ENCODE measurements at places on chromosomes 3 and 15. TPM values are rescaled to one million over a fixed set of nuclear protein-coding genes. Genes with fewer than 3 reads are reported as not detected.

DNA sequence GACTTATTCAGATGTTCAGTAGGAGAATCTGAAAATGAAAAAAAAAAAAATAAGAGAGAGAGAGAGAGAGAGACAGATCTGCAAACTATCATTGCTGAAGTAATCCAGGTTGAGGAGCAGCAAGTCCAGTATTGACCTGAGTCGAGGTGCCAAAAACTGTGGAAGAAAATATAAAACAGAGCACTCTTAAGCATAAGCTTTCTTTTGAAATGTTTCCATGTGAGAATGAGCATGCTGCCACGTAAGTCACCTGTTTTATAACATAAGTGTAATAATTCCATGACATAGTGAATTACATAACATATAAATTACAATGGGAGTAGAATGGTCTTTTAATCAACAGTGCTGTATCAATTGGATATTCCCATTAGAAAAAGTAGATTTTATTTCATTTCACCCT lies 218.2 kb downstream of the BCHE start:
- DNase-seq, result no peak
- H3K27me3 ChIP-seq, result no peaks in the 10 kb centered on the region
- no peaks in the 10 kb centered on the region for H3K4me1 ChIP-seq
- H3K36me3 ChIP-seq, result no peaks in the 10 kb centered on the region

- H3K4me3 ChIP-seq, result no peak overlapping the region
- peak overlapping the region; percentile 66 for H3K27ac ChIP-seq
- DNase-seq, result peak; percentile 87
- no peaks in the 10 kb centered on the region for H3K27me3 ChIP-seq
- peaks cover 11% of the 10 kb centered on the region for H3K36me3 ChIP-seq
Measured at GRCh38 chr3:10224794-10225665, 23.2 kb upstream of the TATDN2 start.

- no peak overlapping the region for H3K27ac ChIP-seq
- H3K27me3 ChIP-seq, result peaks cover 1% of the 10 kb centered on the region
- H3K4me1 ChIP-seq, result peaks cover 4% of the 10 kb centered on the region
- DNase-seq, result no peak
Measured at GRCh38 chr15:68499620-68500312, 67.8 kb upstream of the ITGA11 start.

DNA sequence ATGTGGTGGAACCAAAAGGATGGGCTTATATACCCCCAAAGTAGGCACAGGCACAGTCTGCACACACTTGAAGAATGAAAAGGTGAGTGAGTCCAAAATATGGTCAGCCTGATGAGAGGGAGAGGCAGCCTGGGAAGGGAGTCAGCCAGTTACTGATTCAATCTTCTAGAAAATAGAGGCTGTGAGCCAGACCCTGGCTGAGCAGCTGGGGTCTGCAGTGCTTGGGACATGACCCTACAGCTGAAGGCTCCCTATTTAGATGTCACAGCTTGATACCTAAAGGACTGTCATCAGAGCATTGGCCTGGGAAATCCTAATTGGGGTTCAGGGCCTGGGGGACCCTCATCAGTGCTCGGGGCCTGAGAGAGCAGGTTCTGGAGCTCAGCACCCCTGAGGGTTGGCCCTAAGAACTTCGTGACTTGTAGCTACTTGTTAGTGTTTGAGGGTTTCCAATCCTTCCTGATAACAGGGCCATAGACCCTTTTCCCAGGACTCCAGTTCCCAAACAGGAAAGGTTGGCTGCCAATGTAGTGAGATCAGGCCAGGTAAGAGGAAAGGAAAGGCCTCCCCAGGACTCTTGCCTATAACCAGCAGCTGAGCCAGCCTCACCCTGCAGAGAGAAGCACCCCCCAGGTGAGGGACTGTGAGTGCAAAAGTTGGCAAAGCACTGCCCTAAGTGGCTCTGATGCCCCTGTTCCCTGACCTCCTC lies 54.7 kb upstream of the SLCO2A1 start:
- no peaks in the 10 kb centered on the region for H3K4me1 ChIP-seq
- H3K27me3 ChIP-seq, result no peaks in the 10 kb centered on the region
- no peak overlapping the region for H3K27ac ChIP-seq
- H3K36me3 ChIP-seq, result no peaks in the 10 kb centered on the region
- DNase-seq, result no peak
- H3K4me3 ChIP-seq, result no peak overlapping the region

DNA sequence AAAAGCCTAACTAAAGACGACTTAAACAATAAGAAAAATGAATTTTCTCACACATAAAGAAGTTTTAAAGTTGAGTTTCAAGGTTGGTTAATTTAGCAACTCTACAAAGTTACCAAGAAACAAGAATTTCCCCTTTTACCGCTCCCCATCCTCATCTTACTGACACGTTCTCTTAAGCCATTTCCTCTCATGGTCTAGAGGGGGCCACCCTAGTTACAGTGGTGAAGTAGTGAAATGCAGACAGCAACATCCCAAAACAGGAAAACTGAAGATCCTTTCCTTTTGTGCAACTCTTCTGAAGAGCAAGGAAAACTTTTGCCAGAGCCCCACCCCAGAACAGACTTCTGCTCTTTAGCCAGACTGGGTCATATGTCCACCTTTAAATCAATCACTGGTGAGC lies 17.3 kb upstream of the SOX14 start:
- H3K36me3 ChIP-seq, result no peaks in the 10 kb centered on the region
- H3K4me1 ChIP-seq, result no peaks in the 10 kb centered on the region
- H3K27ac ChIP-seq, result no peak overlapping the region
- H3K4me3 ChIP-seq, result no peak overlapping the region
- DNase-seq, result no peak

DNA sequence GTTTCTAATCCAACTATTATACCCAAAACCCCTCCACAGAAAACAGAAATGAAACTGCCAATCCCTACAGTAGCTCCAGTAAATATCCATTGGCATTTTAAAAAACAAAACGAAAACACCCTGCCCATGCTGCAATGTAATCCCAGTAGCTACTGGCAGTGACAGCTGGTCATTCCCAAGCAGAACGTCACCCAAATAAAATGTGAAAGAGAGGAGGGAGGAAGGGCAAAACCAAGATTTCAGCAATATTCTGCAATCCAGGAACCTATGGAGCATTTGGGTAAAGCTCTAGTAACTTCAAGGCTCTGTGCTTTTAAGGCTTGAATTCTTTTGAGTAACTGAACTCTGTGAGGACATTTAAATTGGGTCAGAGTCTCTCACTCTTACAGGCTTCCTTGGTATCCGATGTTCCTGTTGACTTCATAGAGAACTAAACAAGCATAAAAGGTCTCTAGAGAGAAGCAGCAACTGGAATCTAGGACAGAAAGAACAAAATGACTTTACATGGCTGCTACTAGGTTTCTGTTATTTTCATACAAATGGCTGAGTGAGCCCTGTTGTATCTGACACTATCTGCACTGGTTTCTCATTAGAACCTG lies 136.2 kb downstream of the TNIK start:
- no peaks in the 10 kb centered on the region for H3K36me3 ChIP-seq
- peaks cover 30% of the 10 kb centered on the region for H3K4me1 ChIP-seq
- DNase-seq, result no peak
- H3K27ac ChIP-seq, result no peak overlapping the region
- H3K4me3 ChIP-seq, result no peak overlapping the region
- no peaks in the 10 kb centered on the region for H3K27me3 ChIP-seq

DNA sequence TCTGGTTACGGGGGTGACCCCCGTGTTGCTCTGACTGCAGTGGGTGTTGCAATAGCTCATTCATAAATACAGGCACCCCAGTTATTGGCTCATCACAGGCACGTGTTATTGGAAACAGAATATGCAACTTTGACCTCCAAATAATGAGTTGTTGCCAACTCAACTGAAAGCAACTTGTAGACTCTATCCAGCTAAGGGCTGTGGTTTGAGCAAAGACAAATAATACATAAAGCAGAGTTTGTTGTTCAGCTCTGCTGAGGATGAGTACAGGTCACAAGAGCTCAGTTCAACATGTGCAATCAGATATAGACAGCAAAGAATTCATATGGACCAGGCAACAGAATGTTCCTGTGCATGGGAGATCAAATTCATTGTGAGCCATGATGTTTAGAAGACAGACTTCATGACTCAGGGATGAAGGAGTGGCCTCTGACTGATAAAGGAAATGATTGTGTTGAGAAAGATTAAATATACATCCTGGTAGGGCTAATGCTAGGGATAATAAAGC lies 87.6 kb upstream of the LRIG1 start:
- no peak overlapping the region for H3K4me3 ChIP-seq
- peaks cover 3% of the 10 kb centered on the region for H3K4me1 ChIP-seq
- H3K36me3 ChIP-seq, result no peaks in the 10 kb centered on the region
- DNase-seq, result no peak
- no peak overlapping the region for H3K27ac ChIP-seq

- peaks cover 63% of the 10 kb centered on the region for H3K36me3 ChIP-seq
- no peak overlapping the region for H3K4me3 ChIP-seq
- H3K27me3 ChIP-seq, result no peaks in the 10 kb centered on the region
Measured at GRCh38 chr3:73009750-73010149, 13.1 kb downstream of the PPP4R2 start.

GRCh38 chr3:132154619-132155018 lies 119.8 kb upstream of the CPNE4 start:
- no peak overlapping the region for H3K27ac ChIP-seq
- H3K27me3 ChIP-seq, result peaks cover 2% of the 10 kb centered on the region
- DNase-seq, result no peak
- H3K4me1 ChIP-seq, result no peaks in the 10 kb centered on the region
- no peaks in the 10 kb centered on the region for H3K36me3 ChIP-seq
- H3K4me3 ChIP-seq, result no peak overlapping the region

GRCh38 chr3:146972726-146973125 lies 367.6 kb upstream of the PLSCR5 start:
- H3K36me3 ChIP-seq, result no peaks in the 10 kb centered on the region
- no peak for DNase-seq
- no peak overlapping the region for H3K4me3 ChIP-seq

GRCh38 chr3:34157491-34157890 lies 359.1 kb downstream of the PDCD6IP start:
- H3K4me1 ChIP-seq, result no peaks in the 10 kb centered on the region
- H3K36me3 ChIP-seq, result no peaks in the 10 kb centered on the region

- H3K4me1 ChIP-seq, result no peaks in the 10 kb centered on the region
- H3K36me3 ChIP-seq, result no peaks in the 10 kb centered on the region
- peaks cover 6% of the 10 kb centered on the region for H3K27me3 ChIP-seq
- H3K4me3 ChIP-seq, result no peak overlapping the region
- DNase-seq, result no peak
Measured at GRCh38 chr3:37762698-37763097, 99.0 kb upstream of the CTDSPL start.

GRCh38 chr15:79282371-79283251 lies at the start of gene ANKRD34C:
Gene ANKRD34C, plus strand, starts transcription at chr15:79282722. Its CDS starts 10,563 bp downstream, at chr15:79293285.
- H3K4me3 ChIP-seq, result no peak within 1 kb of the TSS
- H3K36me3 ChIP-seq, result peaks cover 3% of the 10 kb centered on the region
- no peak for DNase-seq
- H3K4me1 ChIP-seq, result peaks cover 3% of the 10 kb centered on the region
- peaks cover 58% of the 10 kb centered on the region for H3K27me3 ChIP-seq

DNA sequence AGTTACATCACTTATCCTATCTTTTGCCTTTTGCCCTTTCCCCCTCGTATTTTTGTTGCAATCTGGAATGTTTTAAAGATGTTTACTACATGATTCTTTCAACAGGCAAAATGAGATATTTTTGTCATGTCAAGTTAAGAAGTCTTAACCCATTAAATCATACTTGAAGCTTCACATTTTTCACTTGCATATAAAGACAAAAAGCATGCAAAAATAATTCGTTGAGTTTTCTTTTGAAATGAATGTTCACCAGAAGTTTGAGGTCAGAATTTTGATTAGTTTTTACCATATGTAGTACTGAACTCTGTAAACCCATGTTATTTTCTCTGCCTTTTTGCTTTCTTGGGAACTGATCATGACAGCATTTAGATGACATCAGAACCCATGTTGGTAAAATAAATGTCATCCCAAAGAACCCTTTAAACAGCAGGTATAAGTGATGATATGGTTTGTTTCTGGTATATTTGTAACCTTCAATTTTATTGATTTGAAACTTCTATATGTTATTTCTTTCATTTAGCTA lies 188.5 kb downstream of the GHSR start:
- H3K27me3 ChIP-seq, result no peaks in the 10 kb centered on the region
- no peak overlapping the region for H3K4me3 ChIP-seq
- H3K27ac ChIP-seq, result no peak overlapping the region

GRCh38 chr15:61115679-61116078 lies 113.4 kb downstream of the RORA start:
- H3K36me3 ChIP-seq, result no peaks in the 10 kb centered on the region
- H3K4me1 ChIP-seq, result no peaks in the 10 kb centered on the region

DNA sequence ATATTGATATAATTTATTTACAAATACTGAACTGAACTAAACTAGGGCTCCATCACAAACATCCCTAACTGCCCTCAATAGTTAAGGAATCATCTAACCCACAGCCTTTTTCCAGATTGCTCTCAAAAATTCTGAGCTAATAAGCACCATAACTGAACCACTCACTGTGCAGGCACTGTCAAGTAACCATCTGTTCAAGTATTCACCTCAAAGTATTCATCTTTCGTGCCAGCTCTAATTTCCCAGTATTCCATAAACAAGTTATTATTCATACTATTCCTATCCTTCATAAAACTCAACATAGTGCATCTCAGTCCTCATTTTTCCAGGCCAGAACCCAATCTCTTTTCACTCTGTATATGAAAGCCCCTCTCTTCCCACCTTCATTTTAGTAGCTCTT lies 41.1 kb downstream of the THBS1 start:
- H3K4me1 ChIP-seq, result peaks cover 49% of the 10 kb centered on the region
- H3K4me3 ChIP-seq, result no peak overlapping the region
- no peaks in the 10 kb centered on the region for H3K27me3 ChIP-seq
- peak overlapping the region; percentile 1 for H3K27ac ChIP-seq

DNA sequence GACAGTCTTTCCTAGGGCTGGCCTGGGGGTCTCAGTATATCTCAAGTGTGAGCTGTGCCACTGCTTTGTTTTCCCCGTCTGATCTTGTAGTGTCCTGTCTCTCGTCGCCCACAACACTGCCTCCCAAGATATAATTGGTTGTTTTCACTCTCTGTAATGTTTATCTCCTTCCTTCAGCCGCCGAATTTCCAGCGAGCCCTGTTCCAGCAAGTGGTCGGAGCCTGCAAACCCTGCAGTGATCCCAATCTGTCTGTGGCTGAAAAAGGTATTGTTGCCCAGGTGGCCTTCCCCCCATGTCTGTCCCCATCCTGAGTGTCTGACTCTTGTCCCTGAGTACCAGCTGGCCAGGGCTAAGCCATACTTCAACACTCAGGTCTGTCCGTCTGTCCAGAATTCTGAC lies 9.5 kb upstream of the MANF start:
- H3K4me3 ChIP-seq, result no peak overlapping the region
- H3K27me3 ChIP-seq, result no peaks in the 10 kb centered on the region
- no peak overlapping the region for H3K27ac ChIP-seq
- peaks cover 8% of the 10 kb centered on the region for H3K4me1 ChIP-seq
- no peak for DNase-seq

GRCh38 chr3:180116203-180116602 lies 79.5 kb upstream of the PEX5L start:
- no peak for DNase-seq
- H3K4me1 ChIP-seq, result no peaks in the 10 kb centered on the region
- H3K27ac ChIP-seq, result no peak overlapping the region
- H3K4me3 ChIP-seq, result no peak overlapping the region

The BLM gene
- total RNA-seq, result 45.2 TPM

The PBRM1 gene
- 56.1 TPM for total RNA-seq

The RBM6 gene
- 95.2 TPM for total RNA-seq

The DBR1 gene
- total RNA-seq, result 22.7 TPM

The UCN2 gene
- not detected for total RNA-seq

The KLF15 gene
- 0.11 TPM for total RNA-seq

The RASGRP1 gene
- total RNA-seq, result 106 TPM

The PLEKHO2 gene
- total RNA-seq, result 10.4 TPM

The PLSCR2 gene
- total RNA-seq, result not detected

The ITIH4 gene
- total RNA-seq, result 5.5 TPM

The CCDC50 gene
- total RNA-seq, result 7.6 TPM

The INAFM2 gene
- total RNA-seq, result 16.9 TPM

The LYZL4 gene
- total RNA-seq, result not detected

The TRIM59 gene
- total RNA-seq, result 27.0 TPM

All from activated CD8-positive, alpha-beta T cell treated with anti-CD3 and anti-CD28 coated beads for 36 hours (primary cell).